Left lobe of liver (tissue), 2 donors: ENCODE measurements at places on chromosomes 1 and 21. TPM values are rescaled to one million over a fixed set of nuclear protein-coding genes. Genes with fewer than 3 reads are reported as not detected.

GRCh38 chr1:210800301-210800700 lies 333.6 kb downstream of the KCNH1 start:
- no peak for DNase-seq

GRCh38 chr1:43875331-43875730 lies 58.3 kb upstream of the ARTN start:
- no peak for DNase-seq

DNA sequence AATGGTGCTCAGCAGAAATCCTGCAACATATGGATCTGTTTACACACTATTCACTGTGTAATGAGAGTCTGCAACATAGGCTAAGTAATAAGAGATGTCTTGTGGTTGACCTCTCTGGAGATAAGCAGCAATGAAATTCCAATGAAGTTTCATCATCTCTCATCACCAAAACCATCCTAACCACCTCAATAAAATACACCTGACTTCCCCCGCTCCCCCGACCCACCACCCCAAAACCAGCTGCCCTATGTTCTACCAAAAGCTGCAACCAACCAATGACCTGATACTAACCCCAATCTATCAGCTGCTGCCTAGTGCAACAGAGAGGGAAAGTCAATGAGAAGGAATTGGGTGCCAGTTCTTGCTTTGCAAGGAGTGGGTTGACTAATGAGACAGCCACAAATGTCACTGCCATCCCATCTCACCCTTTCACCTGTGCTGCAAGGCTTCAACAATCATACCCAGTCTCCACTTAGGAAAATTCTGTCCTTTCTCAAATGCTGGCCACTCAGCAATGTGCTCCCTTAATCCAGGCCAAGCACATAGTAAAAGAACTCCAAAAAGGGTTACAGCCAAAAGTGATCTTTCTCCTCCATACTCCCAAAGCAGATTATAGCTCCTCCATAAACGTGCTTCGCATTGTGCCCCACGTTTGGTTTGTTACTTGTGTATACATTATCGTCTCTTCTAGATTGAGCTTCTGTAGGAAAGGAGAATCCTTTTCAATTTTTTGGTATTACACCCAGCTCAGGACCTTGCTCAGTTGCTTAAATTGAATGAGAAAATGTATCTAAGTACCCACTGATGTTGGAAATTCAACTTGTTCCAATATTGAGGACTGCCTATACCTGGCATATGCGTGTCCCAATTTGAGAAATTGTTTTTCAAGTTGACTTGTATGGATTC lies 29.0 kb downstream of the MRPL39 start:
- DNase-seq = no peak

Gene RPS6KA1
- total RNA-seq = 12.9 TPM

Gene SPATA45
- not detected for total RNA-seq

GRCh38 chr1:234823191-234824176 lies 213.5 kb upstream of the IRF2BP2 start:
- no peak for DNase-seq

GRCh38 chr1:30872033-30872947 lies 36.3 kb downstream of the SDC3 start:
- no peak for DNase-seq

Gene OR2AJ1
- total RNA-seq = not detected

Gene OR13G1
- total RNA-seq = not detected

Gene CLEC20A
- total RNA-seq = not detected

DNA sequence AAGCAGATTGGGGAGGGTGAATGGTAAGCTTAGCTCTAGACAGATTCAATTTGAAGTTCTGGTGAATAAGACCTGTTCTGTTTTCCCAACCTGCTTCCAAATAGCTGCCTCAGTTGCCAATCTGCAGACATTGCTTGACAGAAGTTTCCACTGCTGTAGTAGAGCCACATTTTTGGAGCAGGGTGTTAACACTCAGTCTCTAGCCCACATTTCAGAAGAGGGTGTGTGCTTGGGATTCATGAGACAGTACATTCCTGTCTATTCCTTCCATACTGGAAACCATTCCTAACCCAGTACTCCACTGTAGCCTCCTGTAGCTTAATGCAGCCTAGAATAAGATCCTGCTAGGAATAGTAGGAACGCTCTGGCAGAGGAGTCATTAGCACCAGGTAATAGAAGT lies 450.5 kb downstream of the NUF2 start:
- DNase-seq = no peak

Gene CYP4X1
- 2.4 TPM for total RNA-seq

GRCh38 chr1:5267603-5268235 lies 613.3 kb downstream of the AJAP1 start:
- no peak for DNase-seq

DNA sequence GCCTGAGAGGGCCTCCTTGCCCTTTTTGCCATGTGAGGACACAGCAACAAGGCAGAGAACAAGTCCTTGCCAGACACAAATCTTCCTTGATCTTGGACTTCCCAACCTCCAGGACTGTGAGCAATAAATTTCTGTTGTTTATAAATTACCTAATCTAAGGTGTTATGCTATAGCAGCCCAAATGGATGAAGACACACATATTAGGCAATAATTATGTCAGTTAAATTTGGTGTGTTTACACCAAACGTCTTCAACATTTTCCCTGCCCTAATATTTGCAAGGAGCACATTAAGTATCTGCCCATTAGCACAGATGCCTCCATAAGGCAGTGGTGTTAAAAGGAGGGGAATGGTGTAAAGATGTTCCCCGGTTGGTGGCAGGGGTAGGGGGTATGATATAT lies 94.8 kb downstream of the ETS2 start:
- no peak for DNase-seq
